ENCODE measurements at places on chromosomes 1 and 21.

DNA sequence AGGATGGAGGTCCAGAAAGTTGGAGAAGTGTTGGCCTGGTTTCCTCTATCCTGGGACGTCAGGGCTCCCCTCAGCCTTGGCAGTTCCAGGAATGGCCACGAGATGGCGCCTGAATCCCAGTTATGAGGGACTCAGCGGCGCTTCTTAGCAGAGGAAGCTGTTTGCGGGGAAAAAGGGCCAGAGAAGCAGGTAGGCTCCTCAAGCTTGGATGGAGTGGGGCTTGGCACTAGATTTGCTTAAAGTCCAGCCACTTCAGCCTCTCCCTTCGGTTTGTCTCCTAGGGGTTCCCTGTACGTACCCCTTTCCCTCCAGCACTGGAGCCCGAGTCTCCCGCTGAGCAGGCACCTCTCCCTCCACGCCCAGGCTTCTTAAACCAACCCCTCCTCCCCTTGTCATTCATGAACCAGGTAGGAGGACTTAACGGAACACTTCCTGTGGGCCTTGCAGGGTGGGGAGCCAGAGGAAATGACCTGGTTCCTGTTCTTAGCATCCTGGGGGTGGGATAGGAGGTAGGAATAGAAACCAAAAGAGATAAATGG lies 32.0 kb upstream of the TENT5B start:
- peak; percentile 85 for DNase-seq

GRCh38 chr1:108780937-108781574 lies 34.6 kb downstream of the STXBP3 start:
- DNase-seq = no peak

- no peak for DNase-seq
Observed at GRCh38 chr1:3753656-3754454, 1.6 kb downstream of the CCDC27 start.

- no peak for DNase-seq
Observed at GRCh38 chr1:15899266-15899665, 51.8 kb downstream of the SPEN start.

- no peak for DNase-seq
Observed at GRCh38 chr1:181181792-181182585, 93.5 kb downstream of the IER5 start.

- DNase-seq = no peak
Observed at GRCh38 chr1:109185990-109186732, 27.6 kb upstream of the SARS1 start.

GRCh38 chr1:75954586-75954985 lies 22.4 kb upstream of the ASB17 start:
- no peak for DNase-seq

DNA sequence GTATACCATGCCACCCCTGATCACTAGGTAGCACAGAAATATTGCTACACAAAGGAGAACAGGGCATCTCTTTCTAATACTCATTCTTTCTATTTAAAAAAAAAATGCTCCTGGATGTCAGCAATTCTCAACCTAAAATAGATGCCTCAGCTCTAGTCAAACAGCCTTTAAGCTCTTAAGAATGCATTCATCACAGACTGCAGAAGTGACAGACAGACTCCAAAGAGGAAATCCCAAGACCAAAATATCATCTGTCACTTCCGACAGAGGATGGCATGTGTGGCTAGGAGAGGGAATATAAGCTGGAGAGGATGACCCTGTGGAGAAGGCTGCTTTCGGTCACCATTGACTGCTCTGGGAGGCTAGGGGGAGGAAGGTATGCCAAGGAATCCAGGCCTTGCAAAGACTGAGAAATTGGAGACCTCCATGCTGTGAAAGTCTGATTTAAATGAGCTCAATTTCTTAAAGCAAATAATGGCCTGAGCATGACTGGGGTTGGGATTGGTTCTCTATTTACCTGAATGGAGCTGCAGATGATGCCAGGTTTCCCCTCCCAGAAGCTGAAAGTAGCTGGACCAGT lies 277.4 kb downstream of the BRINP2 start:
- DNase-seq = no peak

- no peak for DNase-seq
Observed at GRCh38 chr1:246602194-246602593, 35.9 kb downstream of the CNST start.

GRCh38 chr1:53558739-53559315 lies 99.6 kb downstream of the DMRTB1 start:
- no peak for DNase-seq
